NCI-H146 (cell line): ENCODE measurements at places on chromosomes 7 and 10.

GRCh38 chr10:110725801-110726630 lies 81.9 kb downstream of the RBM20 start:
- no peak for DNase-seq

- no peak for DNase-seq
Observed at GRCh38 chr7:1274121-1274875, 41.6 kb downstream of the UNCX start.

DNA sequence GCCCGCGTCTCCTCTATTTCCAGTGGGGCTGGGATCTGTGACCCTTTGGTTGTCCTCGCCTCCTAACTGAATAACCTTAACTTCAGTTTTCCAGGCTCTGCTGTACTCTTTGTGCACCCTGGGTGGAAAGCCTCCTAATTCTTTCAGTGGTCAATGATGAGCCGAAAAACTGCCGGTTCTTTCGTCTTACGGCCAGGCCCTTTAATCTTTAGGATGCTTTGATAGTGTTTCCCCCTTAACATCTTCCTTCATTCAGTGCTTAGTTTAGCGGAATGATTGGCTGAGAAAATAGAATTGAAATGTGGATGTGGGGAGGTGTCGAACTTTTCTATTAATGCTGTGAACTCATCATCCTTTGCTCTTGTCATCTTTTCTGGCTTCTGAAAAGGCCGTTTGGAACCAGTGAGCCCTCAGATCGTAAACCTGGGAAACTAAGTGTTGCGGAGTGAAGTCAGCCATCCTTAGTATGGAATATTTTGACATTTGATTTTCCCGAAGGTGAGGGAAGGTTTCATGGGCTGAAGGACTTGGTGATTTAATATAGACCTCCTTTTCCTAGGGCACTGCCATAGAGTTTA lies 847 bp downstream of the GARS1 start:
- DNase-seq = peak; percentile 23

DNA sequence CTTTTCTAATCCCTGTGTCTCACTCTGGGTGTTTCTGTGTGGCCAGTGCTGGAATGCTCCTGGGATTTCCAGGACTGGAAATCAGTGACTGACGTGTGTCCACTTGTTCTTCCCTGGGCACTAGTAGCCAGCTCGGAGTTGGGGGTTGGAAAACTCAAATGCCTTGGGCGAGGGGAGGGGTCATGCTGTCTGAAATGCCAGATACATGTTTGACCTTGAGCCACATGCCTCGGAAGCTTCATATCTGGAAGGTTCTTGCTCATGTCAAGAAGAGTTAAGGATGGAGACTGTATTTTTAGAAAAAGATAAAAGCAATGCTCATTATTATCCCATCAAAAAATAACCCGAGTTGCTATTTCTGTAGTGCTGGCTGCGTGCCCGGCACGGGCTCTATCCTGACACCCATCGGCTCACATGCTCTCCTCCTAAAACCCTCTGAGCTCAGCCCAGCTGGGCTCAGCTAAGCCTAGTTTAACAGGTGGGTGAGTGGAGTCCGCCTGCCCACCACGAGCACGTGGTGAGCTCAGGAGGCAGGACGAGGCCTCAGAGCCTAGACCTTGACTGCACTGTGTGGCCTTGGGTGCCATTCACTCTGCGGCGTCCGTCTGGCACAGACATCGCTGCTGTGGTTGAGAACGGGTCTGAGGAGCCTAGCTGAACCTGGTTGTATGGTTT lies 6.4 kb downstream of the DPYSL4 start:
- DNase-seq = no peak

GRCh38 chr10:48750991-48751390 lies 66.3 kb downstream of the WDFY4 start:
- DNase-seq = no peak

DNA sequence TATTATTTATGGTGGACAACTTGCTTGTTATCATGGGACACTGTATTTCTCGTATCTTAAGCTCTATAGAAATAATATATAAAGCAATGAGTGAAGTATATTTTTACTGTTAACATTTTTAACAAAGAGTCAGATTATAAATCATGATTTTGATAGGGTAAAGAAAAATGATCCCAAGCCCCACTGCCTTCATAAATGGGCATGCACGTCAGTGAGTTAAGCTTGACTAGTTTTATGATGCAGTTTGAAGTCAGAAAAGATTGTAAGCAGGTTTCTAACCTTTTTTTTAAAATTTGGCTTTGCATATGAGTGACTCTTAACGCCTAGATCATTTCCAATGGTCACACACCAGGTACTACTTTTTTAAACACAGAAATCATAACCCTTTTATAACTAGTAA lies 152.8 kb downstream of the GNAT3 start:
- no peak for DNase-seq

GRCh38 chr10:96263669-96264068 lies 7.7 kb downstream of the BLNK start:
- DNase-seq = no peak

DNA sequence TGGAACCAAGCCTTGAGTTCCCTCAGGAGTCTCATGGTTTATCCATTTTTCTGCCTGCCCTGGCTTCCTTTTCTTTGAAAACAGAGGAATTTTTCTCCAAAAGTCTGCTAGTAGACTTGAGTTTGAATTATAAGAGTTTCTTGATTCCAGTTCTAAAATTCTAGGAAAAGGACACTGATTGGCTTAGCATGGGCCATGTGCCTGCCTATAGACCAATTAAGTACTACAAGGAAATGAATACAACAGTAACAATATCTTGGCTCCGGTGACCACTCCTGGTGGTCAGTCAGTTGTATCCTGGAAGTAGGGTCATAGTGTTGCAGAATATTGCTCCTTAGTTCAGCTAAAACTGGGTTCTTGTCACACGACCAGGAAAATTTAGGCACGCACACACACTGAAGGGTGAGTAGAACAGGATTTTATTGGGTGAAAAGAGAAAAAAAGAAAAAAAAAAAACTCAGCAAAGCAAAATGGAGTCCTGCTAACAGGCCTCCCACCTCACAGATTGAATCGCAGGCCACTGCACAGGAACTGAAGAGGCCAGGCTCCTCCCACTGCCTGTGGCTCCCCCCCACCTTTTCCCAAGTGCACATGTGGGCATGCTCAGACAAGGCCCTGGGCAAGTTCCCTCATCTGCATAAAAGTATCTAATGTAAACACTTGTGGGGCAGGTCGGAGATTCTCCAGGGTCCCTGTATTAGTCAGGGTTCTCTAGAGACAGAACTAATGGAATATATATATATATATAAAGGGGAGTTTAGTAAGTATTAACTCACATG lies 155.1 kb downstream of the LYZL1 start:
- DNase-seq = peak; percentile 12

GRCh38 chr7:82572195-82572880 lies 128.8 kb upstream of the CACNA2D1 start:
- peak; percentile 91 for DNase-seq

- DNase-seq = no peak
Observed at GRCh38 chr7:24141874-24142509, 142.0 kb upstream of the NPY start.

- DNase-seq = peak; percentile 74
Observed at GRCh38 chr7:48089046-48090003, at the start of gene UPP1. TSS of gene UPP1 (plus strand) at chr7:48089265. CDS start at chr7:48094784, 5,519 bp downstream.

- peak; percentile 94 for DNase-seq
Observed at GRCh38 chr10:5583525-5584175, 58.9 kb downstream of the CALML3 start.

- no peak for DNase-seq
Observed at GRCh38 chr10:31011017-31011664, 20.5 kb downstream of the ZNF438 start.

GRCh38 chr10:133537546-133538545 lies 10.7 kb downstream of the CYP2E1 start:
- DNase-seq = no peak

DNA sequence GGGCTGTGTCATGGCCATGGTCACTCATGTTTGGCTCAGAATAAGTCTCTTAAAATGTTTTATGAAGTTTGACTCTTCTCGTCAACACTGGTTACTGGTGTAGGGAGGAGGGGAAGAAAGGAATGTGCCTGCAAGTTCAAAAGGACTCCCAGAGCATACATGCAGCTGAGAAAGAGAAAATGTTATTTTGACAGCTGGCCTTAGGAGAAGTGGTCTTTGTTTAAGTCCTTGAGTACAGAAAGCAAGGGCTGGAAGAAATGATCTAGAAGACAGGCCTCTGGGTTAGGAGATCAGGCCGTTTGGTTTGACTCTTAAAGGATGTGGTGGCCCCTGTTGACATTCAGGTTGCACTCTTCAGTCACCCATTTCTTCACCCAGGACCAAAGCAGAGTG lies 245.5 kb downstream of the REEP3 start:
- DNase-seq = no peak

DNA sequence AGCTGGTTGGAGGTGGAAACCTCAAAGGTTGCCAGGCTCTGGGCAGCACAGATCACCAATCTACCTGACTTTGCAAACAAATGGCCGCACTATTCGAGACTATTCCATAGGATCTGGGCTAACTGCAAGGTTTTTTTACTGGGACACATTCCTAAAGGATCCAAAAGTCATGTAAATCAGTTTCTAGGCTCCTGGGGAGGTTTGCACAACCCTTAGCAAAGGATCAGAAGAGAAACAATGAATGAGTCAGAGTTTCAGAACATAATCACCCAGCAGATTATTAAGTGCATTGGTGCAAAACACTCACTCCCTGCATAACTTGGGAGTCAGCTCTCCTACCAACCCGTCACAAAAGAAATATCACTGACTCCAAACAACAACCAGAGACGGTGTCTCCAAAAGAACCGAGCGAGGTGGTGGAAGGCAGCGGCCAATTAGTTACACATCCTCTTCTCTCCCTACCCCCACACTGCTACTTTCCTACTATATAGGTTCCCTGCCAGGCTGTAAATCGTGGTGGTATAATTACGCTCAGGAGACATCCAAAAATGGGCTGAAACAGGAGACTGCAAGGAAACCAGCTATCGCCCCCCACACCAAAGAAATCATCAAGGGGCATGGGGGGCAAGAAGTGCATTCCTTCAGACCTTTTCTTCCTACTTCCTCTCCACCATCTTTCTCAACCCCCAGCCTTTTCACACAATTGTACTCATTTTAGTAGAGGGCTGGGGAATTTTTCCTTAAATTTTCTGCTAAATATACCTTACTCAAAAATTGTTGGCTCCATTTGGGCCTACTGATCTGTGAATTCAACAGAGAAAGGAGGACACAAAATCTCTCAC lies 3.2 kb downstream of the UBE2H start:
- DNase-seq = peak; percentile 60

- DNase-seq = no peak
Observed at GRCh38 chr7:116392806-116393205, 106.7 kb upstream of the CAV2 start.

- DNase-seq = no peak
Observed at GRCh38 chr10:2201534-2202099, 464.3 kb upstream of the ADARB2 start.

GRCh38 chr7:131083781-131084180 lies 243.9 kb upstream of the MKLN1 start:
- no peak for DNase-seq

GRCh38 chr7:39672176-39672575 lies 48.8 kb downstream of the RALA start:
- no peak for DNase-seq

DNA sequence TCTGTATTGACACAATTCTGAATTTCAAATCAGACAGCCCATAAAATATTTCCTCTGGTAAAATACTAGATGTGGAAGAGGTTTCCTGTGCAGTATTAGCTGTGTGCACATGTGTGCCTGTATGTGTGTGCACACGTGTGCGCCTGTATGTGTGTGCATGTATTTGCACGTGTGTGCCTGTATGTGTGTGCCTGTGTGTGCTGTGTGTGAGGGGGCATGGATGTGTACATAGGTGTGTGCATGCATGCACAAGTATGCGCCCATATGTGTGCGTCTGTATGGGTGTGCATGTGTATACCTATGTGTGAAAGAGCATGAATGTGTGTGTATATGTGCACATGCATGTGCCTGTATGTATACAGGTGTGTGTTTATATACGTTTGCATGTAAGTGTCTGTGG lies 191.4 kb downstream of the KLF6 start:
- no peak for DNase-seq

DNA sequence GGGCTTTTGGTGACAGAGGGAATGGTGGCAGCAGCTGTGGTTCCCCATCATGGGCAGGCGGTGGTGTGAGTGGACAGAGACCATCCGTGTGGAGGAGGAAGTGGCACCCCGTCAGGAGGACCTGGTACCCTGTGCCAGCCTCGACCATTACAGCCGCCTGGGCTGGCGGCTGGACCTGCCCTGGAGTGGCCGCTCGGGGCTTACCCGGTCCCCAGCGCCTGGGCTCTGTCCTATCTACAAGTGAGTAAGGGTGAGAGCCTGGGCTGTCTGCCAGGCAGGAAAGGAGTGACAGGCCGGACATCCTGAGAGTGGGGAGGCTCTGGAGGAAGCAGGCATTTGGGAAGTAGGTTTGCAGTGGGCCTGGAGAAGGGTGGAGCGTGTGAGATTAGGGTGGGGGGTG lies 2.9 kb upstream of the ZNF467 start:
- no peak for DNase-seq

GRCh38 chr7:30225863-30226613 lies 58.4 kb upstream of the ZNRF2 start:
- peak; percentile 63 for DNase-seq

DNA sequence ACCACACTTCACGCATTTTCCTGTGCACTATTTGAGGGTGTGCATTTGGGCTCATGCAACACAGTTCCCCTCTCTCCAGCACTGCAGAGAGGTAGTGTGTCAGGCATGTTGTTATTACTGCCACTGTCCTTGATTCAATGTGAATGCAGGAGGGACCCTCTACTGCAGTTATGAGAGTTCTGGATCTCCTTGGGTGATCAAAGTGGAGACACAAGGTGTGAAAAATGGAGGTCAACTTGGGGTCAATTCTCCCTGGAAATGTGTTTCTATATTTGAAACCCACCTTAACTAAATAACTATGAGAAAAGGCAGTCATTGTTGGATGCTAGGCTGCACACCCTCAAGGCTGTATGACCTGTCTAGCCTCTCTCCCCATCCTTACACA lies 73.9 kb upstream of the FAM171A1 start:
- no peak for DNase-seq

- no peak for DNase-seq
Observed at GRCh38 chr7:108247614-108248013, 117.5 kb upstream of the LAMB4 start.

GRCh38 chr10:73768881-73769280 lies 13.0 kb upstream of the CHCHD1 start:
- DNase-seq = no peak

- no peak for DNase-seq
Observed at GRCh38 chr10:102102421-102102820, 17.7 kb downstream of the LDB1 start.

DNA sequence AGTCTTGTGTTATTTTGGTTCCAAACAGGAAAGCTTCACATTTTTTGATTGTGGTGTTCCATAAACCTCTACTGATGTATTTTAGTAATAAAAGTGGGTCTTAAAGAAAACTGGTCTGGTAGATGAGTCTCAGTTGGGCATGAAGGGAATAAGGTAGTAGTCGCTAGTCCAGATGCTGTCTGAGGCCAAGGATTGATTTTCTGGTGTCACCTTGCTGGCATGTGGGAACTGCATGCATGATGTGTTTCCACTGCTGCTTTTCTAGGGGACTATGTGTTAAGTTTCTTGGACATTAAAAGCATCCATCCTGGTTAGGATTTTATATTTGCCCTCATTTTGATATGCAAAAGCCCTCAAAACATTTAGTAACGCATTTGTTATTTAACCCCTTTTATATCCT lies 123.7 kb upstream of the GJD4 start:
- DNase-seq = no peak

GRCh38 chr7:129786825-129787563 lies 165.8 kb downstream of the UBE2H start:
- no peak for DNase-seq

GRCh38 chr10:124921261-124921660 lies 20.7 kb upstream of the ZRANB1 start:
- no peak for DNase-seq

GRCh38 chr10:17506856-17507471 lies 52.6 kb upstream of the ST8SIA6 start:
- no peak for DNase-seq
